ENCODE measurements at places on chromosomes 7 and 10.

DNA sequence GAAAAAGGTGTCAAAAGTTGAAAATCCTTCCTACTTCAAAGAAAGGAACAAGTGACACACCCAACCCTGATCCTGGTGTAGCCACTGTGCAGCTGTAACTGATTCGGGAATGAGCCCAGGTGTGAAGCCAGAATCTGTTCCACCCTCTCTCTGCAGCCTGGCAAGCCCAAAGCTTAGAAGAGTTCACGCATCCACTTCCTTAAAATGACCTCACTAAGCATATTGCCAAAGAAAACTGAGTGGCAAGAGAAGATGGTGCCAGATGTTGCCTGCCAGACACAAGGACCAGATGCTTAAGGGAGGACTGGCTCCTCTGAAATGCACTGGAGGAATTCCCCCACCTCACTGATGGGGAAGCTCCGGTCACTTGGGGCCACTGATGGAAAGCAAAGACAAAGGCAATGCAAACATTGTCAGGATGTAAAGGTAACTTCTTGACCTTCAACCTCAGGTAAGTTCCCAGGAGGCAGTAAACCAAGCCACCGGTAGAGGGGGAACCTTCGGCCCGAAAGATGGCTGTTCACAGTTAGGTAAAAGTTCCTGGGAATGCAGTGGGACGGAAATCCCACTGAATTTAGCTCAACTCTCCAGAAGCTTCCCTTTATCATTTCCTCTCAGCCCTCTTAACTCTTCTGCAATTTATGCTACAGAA lies 554.9 kb downstream of the KCNMA1 start:
- no peak for DNase-seq

DNA sequence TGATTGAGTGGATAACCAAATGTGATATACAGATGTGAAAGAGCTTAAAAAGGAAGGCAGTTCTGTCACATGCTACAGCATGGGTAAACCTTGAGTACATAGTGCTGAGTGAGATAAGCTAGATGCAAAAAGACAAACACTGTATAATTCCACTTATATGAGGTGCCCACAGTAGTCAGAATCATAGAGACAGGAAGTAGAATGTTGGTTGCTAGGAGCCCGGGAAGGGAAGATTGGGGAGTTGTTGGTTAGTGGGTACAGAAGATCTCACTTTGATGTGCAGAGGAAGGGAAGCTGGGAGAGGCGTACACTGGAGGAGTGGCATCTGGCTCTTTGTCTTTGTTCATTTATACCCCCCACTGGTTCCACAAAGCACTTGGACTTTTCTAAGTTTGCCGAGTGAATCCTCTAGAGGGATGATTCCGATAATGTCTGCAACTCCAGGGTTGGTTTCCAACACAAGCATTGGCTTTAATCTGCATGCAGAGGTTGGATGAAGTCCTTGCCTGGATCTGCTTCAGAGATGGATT lies 39.5 kb downstream of the TSPAN14 start:
- peak; percentile 28 for DNase-seq

DNA sequence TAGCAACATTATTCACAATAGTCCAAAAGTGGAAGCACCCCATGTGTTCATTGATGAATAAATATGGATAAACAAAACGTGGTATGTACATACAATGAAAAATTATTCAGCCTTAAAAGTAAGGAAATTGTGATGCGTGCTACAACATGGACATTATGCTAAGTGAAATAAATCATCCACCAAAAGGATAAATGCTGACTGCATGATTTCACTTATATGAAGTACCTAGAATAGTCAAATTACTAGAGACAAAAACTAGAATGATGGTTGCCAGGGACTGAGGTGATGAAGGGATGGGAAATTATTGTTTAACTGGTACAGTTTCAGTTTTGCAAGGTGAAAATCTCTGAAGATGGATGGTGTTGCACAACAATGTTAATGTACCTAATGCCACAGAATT lies 56.6 kb downstream of the THSD7A start:
- no peak for DNase-seq

DNA sequence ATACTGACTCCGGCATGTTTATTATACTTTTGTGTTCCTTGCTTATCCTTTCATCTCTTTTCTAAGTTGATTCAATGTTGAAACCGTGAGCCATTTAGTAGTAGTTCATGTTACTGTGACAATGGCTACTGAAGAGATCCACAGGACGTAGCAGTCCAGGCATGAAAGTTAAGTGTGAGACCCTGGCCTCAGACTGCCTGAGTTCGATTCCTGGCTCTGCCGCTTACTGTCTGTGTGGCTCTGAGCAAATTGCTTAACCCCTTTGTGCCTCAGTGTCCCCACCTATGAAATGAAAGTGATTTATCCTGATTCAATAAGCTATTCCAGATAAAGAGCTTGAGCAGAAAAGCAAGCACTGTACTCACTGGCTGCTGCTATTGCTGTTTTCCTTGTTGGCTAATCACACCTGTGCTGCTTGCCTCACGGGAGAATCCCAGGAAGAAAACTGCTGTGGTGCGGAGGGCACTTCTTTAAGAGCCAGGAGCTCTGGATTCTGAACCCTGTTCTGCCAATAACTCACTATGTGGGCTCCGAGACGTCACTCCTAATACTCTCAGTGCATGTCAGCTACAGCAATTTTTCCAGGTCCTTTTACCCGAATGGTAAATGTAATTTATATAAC lies 38.4 kb downstream of the PNLIPRP2 start:
- DNase-seq = no peak

- no peak for DNase-seq
Observed at GRCh38 chr7:99653754-99654153, 26.0 kb downstream of the CYP3A5 start.

DNA sequence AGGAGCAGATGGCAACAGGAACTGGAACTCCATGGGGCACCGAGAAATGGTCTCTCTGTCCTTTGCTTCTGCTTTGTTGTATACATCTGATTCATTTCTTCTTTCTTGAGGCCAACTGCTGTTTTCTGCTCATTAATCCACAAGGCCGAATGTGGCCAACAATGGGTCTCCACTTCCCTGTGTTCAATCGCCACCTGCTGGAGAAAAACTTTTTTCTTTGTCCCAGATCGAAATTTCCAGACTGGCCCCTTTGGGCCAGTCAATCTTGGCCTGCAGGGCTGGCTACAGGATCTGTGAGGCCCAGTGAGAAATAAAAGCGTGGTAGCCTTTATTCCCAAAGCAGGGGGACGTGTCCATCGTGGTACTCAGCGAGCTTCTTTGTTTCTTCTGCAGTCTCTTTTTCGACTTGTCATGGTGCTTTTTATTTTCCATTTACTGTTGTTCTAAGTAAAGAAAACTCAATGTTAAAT lies 58.8 kb downstream of the PARP12 start:
- no peak for DNase-seq

DNA sequence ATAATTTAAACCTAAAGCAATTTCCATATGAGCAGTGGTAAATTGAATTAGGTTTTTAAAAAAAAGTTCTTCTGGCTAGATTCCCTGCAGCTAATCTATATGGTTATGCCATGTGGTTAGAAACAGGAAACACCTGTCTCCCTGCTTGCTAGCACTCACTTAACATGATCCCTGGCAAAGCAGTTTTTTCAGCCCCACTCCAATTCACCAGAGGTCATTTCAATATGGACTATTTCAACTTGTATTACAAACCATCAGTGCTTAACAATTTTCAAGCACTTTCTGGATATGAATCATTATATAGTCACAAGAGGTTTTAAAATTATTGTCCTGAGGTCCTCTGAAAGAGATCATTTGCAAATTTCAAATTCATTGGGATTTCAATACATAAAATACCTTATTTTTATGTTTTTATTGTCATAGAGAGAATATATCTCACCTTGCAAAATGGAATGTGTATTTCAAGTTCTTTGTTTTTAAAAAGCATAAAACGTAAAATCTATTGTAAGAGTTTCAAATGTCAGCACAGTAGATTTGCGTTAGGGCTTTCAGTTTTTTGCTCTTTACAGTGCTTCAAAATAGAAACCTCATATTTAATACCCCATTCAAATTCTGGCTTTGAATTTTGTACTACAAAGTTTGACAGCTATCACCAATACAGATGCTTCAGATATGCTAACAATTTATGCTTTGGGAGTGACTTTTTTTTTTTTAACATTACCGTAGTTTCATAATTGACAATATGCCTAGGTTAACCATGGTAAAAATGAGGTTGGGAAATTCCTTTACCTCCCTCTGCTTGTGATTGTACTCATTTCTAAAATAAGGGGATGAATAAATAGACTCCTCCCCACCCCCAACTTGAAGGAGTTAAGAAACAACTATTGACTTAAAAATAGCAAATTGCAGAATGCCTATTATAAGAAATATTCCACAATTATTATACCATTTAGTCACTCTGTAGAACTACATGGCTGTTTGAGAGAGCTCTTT lies 117.5 kb upstream of the HGF start:
- DNase-seq = no peak

DNA sequence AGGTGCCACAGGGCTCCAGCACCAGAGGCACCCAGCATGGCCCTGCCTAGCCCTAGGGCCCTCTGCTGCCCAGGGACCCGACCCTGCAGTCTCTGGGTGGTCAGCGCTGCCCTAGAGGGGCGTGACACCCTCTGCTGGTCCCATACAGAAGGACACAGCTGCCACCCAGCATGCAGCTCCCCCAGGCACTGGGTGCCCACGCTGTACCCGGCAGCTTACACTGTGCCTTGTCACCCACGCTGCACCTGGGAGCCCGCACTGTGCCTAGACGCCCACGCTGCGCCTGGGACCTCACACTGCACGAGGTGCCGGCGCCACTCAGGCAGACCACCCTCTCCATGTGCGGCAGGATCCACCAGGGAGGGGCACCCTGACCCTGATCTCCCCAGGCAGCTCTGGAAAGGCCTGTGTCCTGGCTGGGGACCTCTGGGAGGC lies 55.2 kb downstream of the PWWP2B start:
- no peak for DNase-seq

- DNase-seq = no peak
Observed at GRCh38 chr10:52662256-52662655, 110.3 kb downstream of the MBL2 start.

- DNase-seq = no peak
Observed at GRCh38 chr7:101330011-101330484, 8.4 kb upstream of the IFT22 start.

- no peak for DNase-seq
Observed at GRCh38 chr7:74262639-74263398, 8.6 kb upstream of the RFC2 start.

DNA sequence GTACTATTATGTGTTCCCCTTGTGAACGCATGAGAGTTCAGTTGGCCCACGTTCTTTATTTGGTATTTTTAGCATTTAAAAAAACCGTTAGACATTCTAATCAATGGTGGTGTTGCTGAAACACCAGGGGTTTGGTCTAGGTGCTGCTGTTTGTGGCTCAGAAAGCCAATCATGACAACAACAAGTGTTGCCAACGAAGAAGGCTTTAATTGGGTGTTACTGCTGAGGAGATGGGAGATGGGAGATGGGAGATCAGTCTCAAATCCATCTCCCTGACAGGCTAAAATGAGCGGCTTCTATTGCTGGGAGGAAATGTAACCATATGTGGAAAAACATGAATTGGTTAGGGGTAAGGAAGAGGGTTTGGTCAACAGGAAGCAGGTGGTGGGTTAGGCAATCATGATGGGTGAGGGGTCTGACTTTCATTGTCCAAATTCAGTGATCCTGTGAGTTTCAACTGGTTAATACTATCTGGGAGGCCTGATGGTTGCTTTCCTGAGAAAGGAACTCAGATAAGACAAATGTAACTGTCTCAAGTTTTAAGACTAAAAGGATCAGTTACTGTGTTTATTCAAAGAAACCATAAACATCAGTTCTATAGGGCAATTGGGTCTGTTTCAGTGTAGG lies 4.6 kb upstream of the ZNF425 start:
- DNase-seq = no peak

DNA sequence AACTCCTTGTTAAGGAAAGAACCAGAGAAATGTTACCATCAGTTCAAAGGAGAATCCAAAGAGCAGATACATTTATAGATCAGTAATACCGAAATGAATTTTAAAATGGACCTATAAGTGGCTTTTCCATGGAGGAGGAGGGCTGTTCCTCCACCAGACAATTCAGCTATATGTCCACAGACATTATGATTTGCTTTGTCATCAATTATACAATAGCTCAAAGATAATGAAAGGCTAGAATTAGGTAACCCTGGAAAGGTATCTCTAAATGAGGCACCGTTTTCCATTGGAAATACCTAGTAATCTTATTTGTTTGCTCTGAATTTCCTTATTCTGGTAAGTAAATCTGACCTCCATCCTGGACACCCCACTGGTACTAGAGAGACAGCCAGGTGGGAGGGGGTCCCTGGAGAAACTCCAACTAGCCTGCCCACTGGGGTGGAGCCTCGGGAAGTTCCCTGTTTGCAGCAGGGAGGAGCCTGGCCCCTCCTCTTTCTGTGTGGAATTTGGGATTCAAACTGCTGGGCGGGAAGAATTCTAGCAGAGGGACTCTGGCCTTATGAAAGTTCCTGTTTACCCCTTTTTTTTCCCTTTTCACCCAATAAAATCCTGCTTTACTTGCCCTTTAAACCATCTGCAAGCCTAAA lies 218.0 kb downstream of the PHF14 start:
- no peak for DNase-seq

GRCh38 chr10:116444527-116445142 lies 17.0 kb downstream of the PNLIPRP3 start:
- no peak for DNase-seq

GRCh38 chr10:91551856-91552255 lies 81.0 kb downstream of the PPP1R3C start:
- DNase-seq = no peak

- peak; percentile 12 for DNase-seq
Observed at GRCh38 chr10:97574374-97575126, 2.0 kb downstream of the ANKRD2 start.

- no peak for DNase-seq
Observed at GRCh38 chr7:6338551-6339274, 66.3 kb upstream of the CYTH3 start.

GRCh38 chr10:90133606-90134005 lies 432.2 kb downstream of the KIF20B start:
- DNase-seq = no peak

DNA sequence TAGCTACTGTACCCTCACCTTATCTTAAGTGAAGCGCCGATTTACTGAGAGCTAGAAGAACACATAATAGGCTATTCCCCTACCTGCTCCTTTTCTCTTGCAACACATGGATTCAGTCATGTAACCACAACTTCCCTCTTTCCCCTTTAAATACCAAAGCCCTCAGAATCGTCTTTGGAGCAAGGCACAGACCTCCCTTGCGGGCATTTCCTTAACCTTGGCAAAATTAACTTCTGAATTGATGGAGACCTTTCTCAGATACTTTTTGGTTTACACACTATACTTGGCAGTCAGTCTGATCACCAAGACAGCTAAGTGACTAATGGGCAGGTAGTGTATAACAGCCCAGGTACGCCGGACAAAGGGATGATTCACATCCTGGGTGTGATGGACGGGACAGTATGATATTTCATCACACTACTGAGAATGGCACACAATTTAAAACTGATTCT lies 72.7 kb upstream of the SEC61G start:
- DNase-seq = no peak

GRCh38 chr10:94178475-94179253 lies 184.1 kb downstream of the NOC3L start:
- no peak for DNase-seq

Data from NCI-H446 (cell line).